Endothelial cell of umbilical vein (primary cell): ENCODE measurements at places on chromosomes 1 and 21. TPM values are rescaled to one million over a fixed set of nuclear protein-coding genes. Genes with fewer than 3 reads are reported as not detected.

The UBL4B gene
- not detected in 2 replicates for total RNA-seq

The MARK1 gene
- 5.5 and 6.0 TPM in 2 replicates for total RNA-seq

The UCHL5 gene
- total RNA-seq, result 45.6 and 50.8 TPM in 2 replicates

The OR2T2 gene
- total RNA-seq, result not detected in 2 replicates

The CRP gene
- not detected in 2 replicates for total RNA-seq

The REN gene
- total RNA-seq, result not detected in 2 replicates

The TRIM58 gene
- total RNA-seq, result not detected in 2 replicates

The C1orf141 gene
- not detected in 2 replicates for total RNA-seq

The KCNK2 gene
- total RNA-seq, result 0.18 and 0.46 TPM in 2 replicates

The LCE1A gene
- not detected in 2 replicates for total RNA-seq

The LIPI gene
- not detected in 2 replicates for total RNA-seq

GRCh38 chr1:57033222-57034001, 67.6 kb upstream of the C8B start:
- no peaks in the 10 kb centered on the region for H3K36me3 ChIP-seq
- H3K4me1 ChIP-seq, result no peaks in the 10 kb centered on the region
- H3K4me3 ChIP-seq, result no peak overlapping the region
- no peak overlapping the region for H3K27ac ChIP-seq

- no peaks in the 10 kb centered on the region for H3K27me3 ChIP-seq
- no peaks in the 10 kb centered on the region for H3K4me1 ChIP-seq
- DNase-seq, result no peak
Measured at GRCh38 chr1:240672132-240672811, 60.3 kb upstream of the GREM2 start.

GRCh38 chr1:67843331-67843730, 10.1 kb upstream of the GNG12 start:
- no peak overlapping the region for H3K4me3 ChIP-seq
- no peaks in the 10 kb centered on the region for H3K36me3 ChIP-seq
- H3K27me3 ChIP-seq, result no peaks in the 10 kb centered on the region

DNA sequence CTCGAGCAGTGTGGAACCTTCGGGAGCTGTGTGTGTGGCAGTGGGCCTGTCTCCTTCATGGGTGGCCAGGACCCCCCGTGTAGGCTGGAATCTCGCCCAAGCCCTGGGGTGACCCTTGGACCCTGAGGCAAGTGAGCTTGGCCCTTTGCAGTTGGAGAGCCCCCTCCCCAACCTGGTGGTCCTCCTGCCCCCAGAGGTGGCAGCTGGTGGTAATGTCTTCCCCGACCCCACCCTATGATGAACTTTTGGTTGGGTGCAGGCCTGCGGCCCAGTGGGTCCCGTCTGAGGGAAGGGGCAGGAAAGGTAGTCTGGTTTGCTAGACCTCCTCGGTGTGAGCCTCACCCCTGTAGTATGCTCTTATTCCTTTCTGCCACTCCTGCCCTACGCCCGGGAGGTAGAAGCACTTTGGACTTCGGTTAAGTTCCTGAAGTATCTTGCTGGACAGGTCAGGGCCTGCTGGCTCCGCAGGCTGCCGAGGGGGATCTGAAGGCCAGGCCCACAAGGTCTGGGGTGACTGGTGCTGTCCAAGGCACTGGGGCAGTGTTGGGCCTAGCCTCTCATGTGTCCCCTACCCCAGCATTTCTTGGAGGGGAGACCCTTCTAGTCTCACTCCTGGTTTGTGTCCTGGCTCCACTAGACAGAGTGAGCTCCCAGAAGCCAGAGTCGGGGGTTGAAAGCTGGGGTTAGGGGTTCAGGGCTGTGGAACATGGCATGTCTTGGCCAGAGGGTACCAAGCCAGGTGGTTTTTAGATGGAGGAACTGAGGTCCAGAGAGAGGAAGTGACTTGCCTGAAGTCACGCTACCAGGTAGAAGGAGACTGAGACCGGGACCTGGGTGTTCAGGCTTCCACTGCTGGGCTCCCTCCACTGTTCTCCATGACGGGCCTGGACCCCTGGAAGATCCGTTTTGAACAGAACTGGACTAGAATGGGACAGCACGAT, 1.8 kb downstream of the ZNF362 start:
- peak overlapping the region; percentile 76 for H3K27ac ChIP-seq
- peaks cover 12% of the 10 kb centered on the region for H3K4me1 ChIP-seq

- H3K27ac ChIP-seq, result no peak overlapping the region
- DNase-seq, result no peak
- no peak overlapping the region for H3K4me3 ChIP-seq
Measured at GRCh38 chr1:69077198-69077597, 490.5 kb upstream of the LRRC7 start.

DNA sequence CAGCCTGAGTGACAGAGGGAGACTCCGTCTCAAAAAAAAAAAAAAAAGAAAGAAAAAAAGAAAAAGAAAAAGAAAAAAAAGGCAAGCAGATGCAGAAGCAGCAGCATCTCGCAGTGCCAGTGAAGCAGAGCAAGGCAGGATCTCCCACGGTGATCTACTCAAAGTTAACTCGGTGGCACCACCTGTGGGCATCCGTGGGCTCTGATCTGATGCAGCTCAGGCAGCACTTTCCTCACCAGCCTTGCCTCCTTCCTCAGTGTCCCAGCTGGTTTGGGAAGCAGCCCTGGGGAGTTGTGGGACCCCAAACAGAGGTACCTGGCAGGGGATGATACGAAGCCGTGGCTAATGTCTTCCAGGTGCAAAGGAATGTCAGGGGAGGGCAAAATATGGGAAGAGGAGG, 104.3 kb upstream of the KRTAP19-8 start:
- H3K4me1 ChIP-seq, result no peaks in the 10 kb centered on the region
- H3K27me3 ChIP-seq, result no peaks in the 10 kb centered on the region
- no peak overlapping the region for H3K27ac ChIP-seq
- H3K36me3 ChIP-seq, result no peaks in the 10 kb centered on the region

- no peak overlapping the region for H3K4me3 ChIP-seq
- H3K36me3 ChIP-seq, result peaks cover 21% of the 10 kb centered on the region
Measured at GRCh38 chr1:156550346-156550745, 22.0 kb downstream of the IQGAP3 start.

- no peaks in the 10 kb centered on the region for H3K4me1 ChIP-seq
- no peaks in the 10 kb centered on the region for H3K36me3 ChIP-seq
- no peaks in the 10 kb centered on the region for H3K27me3 ChIP-seq
- H3K27ac ChIP-seq, result no peak overlapping the region
- no peak for DNase-seq
Measured at GRCh38 chr21:33940881-33941245, 25.3 kb upstream of the ATP5PO start.

DNA sequence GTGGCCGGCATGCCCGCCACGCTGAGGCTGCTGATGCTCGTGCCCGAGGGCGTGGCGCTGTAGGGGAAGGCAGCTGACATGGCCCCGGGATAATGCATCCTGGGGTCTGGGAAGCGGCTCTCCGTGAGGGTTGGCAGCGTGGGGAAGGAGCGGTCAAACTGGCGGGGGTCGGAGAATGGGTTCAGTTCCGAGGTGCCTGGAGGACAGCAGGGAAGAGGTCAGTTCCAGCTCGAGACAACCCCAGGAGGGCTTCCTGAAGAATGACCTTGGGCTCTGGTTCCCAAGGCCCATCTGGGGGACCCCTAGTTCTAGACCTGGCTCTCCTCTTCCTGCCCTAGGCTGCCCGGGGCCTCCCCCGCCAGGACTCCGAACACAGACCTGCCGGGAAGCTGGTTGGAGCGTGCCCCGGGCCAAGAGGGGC, 27.6 kb downstream of the RUNX3 start:
- DNase-seq, result no peak
- no peaks in the 10 kb centered on the region for H3K4me1 ChIP-seq
- H3K27me3 ChIP-seq, result no peaks in the 10 kb centered on the region
- no peaks in the 10 kb centered on the region for H3K36me3 ChIP-seq

GRCh38 chr1:113243529-113243928, 146.8 kb upstream of the MAGI3 start:
- H3K27me3 ChIP-seq, result peaks cover 10% of the 10 kb centered on the region
- no peaks in the 10 kb centered on the region for H3K36me3 ChIP-seq
- no peaks in the 10 kb centered on the region for H3K4me1 ChIP-seq
- DNase-seq, result no peak

DNA sequence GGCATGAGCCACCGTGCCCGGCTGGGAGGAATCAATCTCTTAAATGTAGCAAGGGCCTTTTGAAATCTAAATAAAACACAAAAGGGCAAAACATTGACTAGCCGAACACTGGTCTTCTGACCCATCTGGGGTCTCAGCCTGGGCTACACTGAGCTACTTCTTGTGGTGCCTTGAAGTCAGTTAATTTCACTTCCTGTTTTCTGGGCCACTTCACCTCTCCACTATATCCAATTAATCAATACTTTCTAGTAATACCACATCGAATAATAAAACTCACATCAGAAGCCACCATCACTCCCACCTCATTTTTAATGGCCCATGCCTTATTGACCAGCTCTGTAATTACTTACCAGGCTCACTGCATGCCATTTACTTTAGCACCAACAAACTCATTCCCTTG, 138.0 kb upstream of the SAMSN1 start:
- H3K4me1 ChIP-seq, result peaks cover 10% of the 10 kb centered on the region
- no peak overlapping the region for H3K4me3 ChIP-seq
- no peak overlapping the region for H3K27ac ChIP-seq
- no peaks in the 10 kb centered on the region for H3K27me3 ChIP-seq
- H3K36me3 ChIP-seq, result no peaks in the 10 kb centered on the region

DNA sequence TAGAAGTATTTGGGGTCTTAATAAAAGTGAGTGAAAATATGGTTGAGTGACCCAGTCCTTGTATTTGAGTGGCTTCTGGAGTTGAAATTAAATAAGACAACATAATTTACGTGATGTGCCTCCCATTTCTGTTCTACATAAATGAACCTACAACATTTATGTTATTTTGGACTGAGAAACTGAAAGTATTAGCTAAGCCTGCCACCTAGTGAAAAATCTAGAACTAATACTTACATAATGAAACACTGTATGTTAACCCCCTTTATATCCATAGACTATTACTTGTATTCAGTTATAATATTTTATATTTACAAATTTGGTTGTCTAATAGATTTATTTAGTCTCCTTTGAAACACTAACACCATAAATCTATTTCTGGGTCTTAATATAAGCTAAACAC, 298.9 kb downstream of the KCNT2 start:
- H3K36me3 ChIP-seq, result no peaks in the 10 kb centered on the region
- no peaks in the 10 kb centered on the region for H3K4me1 ChIP-seq
- peak; percentile 49 for DNase-seq
- no peak overlapping the region for H3K4me3 ChIP-seq
- no peak overlapping the region for H3K27ac ChIP-seq
- no peaks in the 10 kb centered on the region for H3K27me3 ChIP-seq

DNA sequence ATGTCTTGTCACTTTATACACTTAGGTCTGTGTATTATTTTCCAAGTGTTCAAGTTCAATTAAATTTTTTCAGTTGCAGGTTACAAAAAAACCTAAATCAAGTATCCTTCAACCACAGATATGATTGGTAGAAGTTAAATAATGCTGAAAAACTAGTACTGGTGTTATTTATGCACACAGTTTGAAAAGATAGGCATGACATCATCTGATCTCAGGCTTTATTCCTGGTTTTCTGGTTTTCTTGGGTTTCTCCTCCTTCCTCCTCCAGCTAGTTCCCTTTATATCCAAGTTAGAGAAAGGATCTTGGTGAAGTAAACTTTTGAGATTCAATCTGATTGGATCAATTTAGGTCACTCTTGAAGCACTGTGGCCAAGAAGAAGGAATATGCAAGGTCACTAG, 1201.1 kb upstream of the B3GALT2 start:
- no peaks in the 10 kb centered on the region for H3K36me3 ChIP-seq
- H3K4me3 ChIP-seq, result no peak overlapping the region
- no peaks in the 10 kb centered on the region for H3K27me3 ChIP-seq
- DNase-seq, result no peak
- no peak overlapping the region for H3K27ac ChIP-seq

GRCh38 chr1:233355841-233356704, 28.5 kb downstream of the MAP3K21 start:
- H3K4me3 ChIP-seq, result no peak overlapping the region
- no peaks in the 10 kb centered on the region for H3K27me3 ChIP-seq
- H3K27ac ChIP-seq, result no peak overlapping the region
- peaks cover 4% of the 10 kb centered on the region for H3K4me1 ChIP-seq

DNA sequence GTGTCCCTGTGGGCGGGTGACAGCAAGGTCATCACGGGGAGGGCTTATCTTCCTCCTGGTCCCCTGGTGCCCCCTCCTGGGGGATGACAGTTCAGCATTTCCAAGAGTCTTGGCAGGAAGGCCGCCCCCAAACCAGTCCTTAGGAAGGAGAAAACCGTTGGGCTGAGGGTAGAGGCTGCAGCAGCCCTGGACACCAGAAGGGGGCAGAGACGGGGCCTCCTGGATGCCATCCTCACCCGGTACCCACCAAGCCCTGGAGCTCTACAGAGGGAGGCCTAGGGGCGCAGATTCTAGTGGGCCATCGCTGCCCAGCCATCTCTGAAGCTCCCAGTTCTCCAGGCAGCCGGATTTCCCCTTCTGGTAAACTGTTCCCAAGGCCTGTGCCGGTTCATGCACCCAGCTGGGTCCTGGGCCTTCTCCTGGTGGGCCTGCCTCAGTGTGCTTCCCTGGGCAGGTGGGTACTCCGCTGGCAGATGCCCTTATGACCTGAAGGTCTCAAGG, 14.8 kb upstream of the ZNF669 start:
- no peaks in the 10 kb centered on the region for H3K36me3 ChIP-seq
- no peak overlapping the region for H3K4me3 ChIP-seq
- no peaks in the 10 kb centered on the region for H3K27me3 ChIP-seq
- no peaks in the 10 kb centered on the region for H3K4me1 ChIP-seq
- DNase-seq, result no peak

GRCh38 chr1:156673387-156674121, 3.7 kb downstream of the NES start:
- no peak for DNase-seq
- H3K4me3 ChIP-seq, result no peak overlapping the region
- H3K36me3 ChIP-seq, result peaks cover 6% of the 10 kb centered on the region
- peaks cover 36% of the 10 kb centered on the region for H3K4me1 ChIP-seq

- no peak for DNase-seq
- no peaks in the 10 kb centered on the region for H3K36me3 ChIP-seq
- H3K4me3 ChIP-seq, result no peak overlapping the region
- H3K4me1 ChIP-seq, result no peaks in the 10 kb centered on the region
Measured at GRCh38 chr21:31520561-31521098, 138.9 kb upstream of the SOD1 start.

- H3K36me3 ChIP-seq, result no peaks in the 10 kb centered on the region
- no peaks in the 10 kb centered on the region for H3K4me1 ChIP-seq
- H3K4me3 ChIP-seq, result no peak overlapping the region
- DNase-seq, result no peak
Measured at GRCh38 chr1:70891051-70891843, 156.4 kb downstream of the PTGER3 start.
